Gastroesophageal sphincter (tissue), 4 donors: ENCODE measurements at places on chromosomes 2 and 18.

GRCh38 chr2:119914266-119914665 is 98.6 kb upstream of the EPB41L5 start:
- ATAC-seq: no peak

DNA sequence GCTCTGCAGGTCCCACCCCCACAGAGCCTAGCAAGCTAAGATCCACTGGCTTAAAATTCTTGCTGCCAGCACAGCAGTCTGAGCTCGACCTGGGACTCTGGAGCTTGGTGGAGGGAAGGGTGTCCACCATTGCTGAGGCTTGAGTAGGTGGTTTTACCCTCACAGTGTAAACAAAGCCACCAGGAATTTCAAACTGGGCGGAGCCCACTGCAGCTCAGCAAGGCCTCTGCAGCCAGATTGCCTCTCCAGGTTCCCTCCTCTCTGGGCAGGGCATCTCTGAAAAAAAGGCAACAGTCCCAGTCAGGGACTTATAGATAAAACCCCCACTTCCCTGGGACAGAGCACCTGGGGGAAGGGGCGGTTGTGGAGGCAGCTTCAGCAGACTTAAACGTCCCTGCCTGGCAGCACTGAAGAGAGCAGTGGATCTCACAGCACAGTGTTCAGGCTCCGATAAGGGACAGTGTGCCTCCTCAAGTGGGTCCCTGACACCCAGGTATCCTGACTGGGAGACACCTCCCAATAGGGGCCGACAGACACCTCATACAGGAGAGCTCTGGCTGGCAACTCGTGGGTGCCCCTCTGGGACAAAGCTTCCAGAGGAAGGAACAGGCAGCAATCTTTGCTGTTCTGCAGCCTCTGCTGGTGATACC is 20.0 kb upstream of the NEMP2 start:
- no peak for ATAC-seq

DNA sequence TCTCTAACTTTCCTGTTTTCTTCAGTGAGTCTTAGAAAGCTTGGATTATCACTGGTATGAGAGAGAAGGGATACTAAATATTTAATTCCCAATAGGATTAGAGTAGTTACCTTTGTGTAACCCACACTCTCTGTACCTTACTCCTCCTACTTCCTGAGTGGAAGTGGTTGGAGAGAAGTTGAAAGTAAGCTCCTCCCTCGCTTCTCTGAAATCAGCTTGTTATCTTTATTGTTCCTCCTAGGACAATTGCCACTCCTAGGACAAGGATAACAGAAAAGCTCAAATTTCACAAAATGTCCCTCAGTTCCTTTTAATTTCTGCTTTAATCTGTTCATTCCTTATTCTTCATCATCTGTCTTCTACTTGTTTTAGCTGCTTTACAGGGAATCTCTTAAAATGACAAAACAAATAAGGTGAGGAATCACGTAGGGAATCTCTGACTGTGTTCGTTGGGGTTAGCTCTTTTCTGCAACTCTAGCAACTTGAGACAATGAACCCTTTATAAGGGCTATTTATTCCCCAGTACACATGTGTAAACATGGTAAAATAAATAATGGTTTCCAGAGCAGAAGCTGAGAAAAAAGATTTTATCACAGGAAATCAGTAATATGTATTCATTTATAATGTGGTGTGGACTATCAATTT is 8.6 kb downstream of the ITPRID2 start:
- ATAC-seq: no peak

- ATAC-seq: no peak
These were observed 547.1 kb upstream of the LINC00305 start for GRCh38 chr18:64695851-64696553.

DNA sequence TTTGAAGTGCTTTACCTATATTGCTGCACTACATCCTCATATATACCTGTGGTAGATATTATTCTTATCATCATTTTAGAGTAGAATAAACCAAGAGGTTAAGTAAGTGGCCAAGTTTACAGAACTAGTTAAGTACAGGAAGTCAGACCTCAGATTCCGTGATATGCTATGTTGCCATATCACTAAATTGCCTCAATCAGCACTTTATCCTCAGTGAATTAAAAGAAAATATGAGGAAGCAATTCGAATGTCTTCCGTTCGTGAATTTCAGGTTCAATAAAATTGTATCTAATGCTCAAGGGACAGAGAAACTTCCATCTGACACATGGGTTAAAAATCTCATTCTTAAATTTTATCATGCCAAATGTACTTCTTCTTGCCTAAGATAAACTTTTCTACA is 848.6 kb downstream of the CPS1 start:
- ATAC-seq: no peak

- no peak for ATAC-seq
These were observed 235.4 kb upstream of the SLC14A2 start for GRCh38 chr18:45379903-45380302.
